ENCODE measurements at places on chromosomes 2 and 18.

- H3K4me3 ChIP-seq = no peak overlapping the region
- peaks cover 2% of the 10 kb centered on the region for H3K36me3 ChIP-seq
- no peak for DNase-seq
Observed at GRCh38 chr2:223210489-223210888, 158.5 kb downstream of the KCNE4 start.

DNA sequence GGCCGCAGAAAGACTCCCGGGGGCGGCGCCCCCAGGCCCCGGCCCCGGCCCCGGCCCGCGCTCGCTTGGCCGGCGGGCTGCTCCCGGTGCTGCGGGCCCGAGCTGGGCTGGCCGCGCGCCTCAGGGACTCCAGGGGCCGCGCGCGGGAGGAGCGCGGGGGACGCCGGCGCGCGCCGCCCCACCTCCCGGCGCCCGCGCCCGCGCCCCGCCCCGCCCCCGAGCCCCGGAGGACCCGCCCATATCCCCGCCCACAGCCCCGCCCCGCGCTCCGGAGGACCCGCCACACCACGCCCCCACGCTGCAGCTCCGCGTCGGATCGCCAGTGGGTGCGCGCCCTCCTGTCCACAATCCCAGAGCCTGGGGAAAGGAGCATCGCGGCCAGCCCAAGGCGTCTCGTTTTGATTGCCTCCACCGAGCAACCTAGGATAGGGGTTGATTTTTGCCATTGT lies at the start of gene PARD6G:
PARD6G (minus strand) TSS at position 122 of the 449 bp plus-strand sequence. CDS start 166 bp downstream, outside the sequence.
- H3K36me3 ChIP-seq = peaks cover 2% of the 10 kb centered on the region
- peak within 1 kb of the TSS; percentile 65 for H3K4me3 ChIP-seq
- no peak within 1 kb of the TSS for H3K27ac ChIP-seq
- peaks cover 32% of the 10 kb centered on the region for H3K27me3 ChIP-seq

DNA sequence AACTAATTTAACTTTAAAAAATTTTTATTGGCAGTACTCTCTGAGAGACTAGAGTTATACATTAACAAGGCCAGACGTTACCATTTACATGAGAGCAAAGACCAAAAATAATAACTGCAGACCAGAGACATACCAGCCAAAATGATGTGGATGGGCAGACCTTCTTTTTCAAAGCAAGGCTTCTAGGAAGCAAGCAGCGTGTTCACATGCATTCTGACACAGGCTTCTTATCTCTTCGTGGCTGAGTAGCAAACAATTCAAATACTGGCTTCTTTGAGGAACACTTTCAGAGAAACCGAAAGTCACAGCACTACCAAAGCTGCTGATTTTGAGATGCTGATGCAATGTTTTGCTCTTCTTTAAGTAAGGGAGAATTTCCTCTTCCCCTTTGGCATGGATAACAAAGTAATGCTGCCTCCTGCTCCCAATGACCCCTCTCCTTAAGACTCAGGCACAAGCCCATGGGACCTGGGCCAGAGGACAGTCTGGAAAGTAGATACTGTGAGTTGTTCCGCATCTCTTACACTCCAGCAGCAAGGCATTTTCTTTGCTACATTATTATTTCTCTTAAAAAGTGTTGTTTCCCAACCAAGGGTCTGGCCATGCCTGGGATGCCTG lies 181.9 kb downstream of the MREG start:
- H3K36me3 ChIP-seq = no peaks in the 10 kb centered on the region
- peaks cover 9% of the 10 kb centered on the region for H3K27me3 ChIP-seq
- no peak for DNase-seq
- no peak overlapping the region for H3K4me3 ChIP-seq
- H3K27ac ChIP-seq = no peak overlapping the region

DNA sequence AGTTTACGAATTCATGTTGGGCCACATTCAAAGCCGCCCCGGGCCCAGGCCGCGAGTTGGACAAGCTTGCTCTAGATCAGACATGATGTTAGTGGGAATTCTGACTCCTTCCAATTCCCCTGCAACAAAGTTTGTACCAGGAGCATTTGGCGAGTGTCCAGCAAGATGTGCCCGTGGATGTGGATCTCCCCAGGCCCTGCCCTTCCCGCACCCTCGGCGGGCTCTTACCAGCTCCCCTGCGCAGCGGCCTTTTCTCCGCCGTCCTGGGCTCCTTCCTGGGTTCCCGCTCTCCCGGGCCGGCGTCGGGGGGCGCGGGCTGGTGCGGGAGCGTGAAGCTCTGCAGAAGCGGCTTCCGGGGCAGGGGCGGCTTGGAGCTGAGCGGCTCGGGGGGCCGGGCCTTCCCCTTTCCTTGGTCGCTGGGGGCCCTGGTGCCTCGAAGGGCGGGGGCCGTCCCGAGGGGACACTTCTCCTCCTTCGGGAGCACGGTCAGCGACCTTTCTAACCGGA lies 90.8 kb upstream of the MGAT4A start:
- peak; percentile 13 for DNase-seq
- peaks cover 4% of the 10 kb centered on the region for H3K36me3 ChIP-seq
- H3K4me3 ChIP-seq = peak overlapping the region; percentile 20
- H3K4me1 ChIP-seq = peaks cover 26% of the 10 kb centered on the region
- no peaks in the 10 kb centered on the region for H3K27me3 ChIP-seq
- no peak overlapping the region for H3K27ac ChIP-seq

Measured in central memory CD8-positive, alpha-beta T cell (primary cell).